Thyroid gland (tissue), 4 donors: ENCODE measurements at places on chromosomes 11 and 22. TPM values are rescaled to one million over a fixed set of nuclear protein-coding genes. Genes with fewer than 3 reads are reported as not detected.
A peak's percentile ranks its signal among the peaks of the same experiment; 100 is the strongest.

The DRD4 gene
- total RNA-seq: 0.88 TPM

The UBQLNL gene
- 2.0 TPM for total RNA-seq

The APOA4 gene
- total RNA-seq: not detected

The VPREB3 gene
- not detected for total RNA-seq

DNA sequence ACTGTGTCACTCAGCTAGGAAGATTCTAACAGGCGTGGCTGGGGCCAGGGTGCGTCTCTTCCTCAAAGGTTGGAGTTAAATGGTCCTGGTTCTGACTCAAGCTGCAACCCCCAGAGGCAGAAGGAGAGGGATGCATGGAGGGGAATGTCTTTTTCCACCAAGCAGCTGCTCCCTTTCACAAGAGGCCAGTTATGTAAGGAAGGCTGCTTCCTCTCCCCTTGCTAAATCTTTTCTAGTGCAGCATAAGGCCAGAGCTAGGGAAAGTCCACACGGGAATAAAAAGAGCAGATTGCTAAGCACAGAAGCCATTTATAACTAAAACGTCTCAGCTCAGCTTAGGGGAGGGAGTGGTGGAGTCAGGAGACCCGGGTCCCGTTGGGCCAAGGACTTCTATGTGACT lies 10.0 kb downstream of the PVALB start:
- DNase-seq: no peak

GRCh38 chr11:304915-305843 lies 2.4 kb upstream of the IFITM2 start:
- DNase-seq: peak; percentile 79

GRCh38 chr11:132809070-132809469 lies 723.2 kb downstream of the OPCML start:
- no peak for DNase-seq

DNA sequence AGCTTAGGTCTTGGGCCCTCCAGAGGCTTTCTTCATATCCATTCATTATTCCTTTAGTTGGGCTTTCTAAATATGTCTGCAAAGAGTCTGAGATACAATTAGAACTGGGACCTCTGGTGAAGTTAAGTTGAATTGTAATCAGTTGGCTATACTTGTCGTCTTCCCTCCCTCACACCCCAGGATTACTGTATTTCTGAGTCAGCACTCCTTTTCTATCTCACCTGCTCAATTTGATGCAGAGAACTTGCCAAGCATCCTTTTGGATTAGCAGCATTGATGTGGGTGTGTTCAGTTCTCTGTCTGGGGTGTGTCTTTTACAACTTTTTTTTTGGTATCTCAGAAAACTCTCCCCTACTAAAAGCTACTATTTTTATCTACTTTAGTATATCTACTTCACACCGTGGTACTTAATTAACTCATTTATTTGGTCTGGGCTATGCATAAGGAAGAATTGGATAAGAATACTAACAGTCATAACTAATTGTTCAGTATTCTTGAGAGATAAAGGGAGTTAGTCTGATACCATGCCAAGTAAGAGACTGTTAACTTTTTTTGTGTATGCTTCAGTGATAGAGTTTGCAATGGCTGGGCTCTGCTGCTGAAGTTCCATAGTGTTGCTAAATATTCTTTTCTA lies 15.1 kb downstream of the CTNND1 start:
- no peak for DNase-seq

DNA sequence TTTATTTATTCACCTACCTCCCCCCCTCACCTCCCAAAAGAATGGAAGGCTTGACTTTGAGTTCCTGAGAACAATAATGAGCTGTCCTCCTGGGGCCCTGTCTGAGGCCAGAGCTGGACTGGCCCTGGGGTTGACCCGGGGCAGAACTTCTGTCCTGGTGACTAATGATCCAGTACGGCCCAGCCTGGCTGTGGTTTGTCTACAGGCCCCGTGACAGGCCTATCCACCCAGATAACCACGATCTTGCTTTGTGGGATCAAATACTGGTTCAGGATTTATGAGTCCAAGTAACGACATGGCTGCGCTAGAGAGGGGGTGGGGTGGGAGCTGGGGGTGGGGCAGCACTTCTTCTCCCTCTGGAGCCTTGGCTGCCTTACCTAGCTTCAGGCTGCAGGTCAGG lies 81.5 kb downstream of the WT1 start:
- no peak for DNase-seq

DNA sequence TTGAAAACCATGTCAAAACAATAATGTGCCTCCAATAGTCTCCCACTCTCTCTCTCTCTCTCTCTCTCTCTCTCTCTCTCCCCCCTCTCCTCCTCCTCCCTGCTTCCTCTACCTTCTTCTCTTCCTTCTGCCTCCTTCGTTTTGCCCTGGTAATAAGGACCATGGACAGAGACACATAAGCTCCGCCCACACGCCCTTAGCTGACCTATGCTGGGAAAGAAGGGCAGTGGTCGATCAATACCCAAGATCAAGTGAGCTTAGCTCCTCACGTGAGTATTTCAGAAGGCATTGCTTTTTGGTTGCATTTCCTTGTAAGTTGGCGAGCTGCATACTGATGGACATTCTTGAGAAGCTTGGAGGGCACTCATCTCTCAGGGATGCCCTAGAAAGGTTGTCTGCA lies 194.8 kb downstream of the MIAT start:
- no peak for DNase-seq

DNA sequence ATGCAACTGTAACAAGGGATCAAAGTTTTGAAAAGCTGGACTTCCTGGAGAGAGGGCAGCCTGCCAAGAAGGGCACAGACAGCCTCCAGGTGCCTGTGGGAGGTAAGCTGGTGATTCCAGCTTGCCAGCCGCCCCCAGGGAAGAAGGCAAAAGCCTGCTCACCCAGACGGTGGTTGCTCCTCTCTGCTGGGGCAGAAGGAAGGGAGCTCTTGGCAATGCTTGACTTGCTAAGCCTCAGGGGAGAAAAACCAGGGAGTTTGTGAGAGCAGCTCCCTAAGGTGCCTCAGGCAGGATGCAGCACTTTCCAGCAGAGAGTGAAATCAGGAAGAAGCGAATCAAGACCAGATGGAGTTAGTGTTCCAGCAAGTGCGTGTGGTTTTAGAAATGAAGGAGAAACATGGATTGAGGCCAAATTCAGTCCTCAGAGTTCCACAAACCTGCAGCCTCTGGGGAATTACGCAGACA lies 553.6 kb downstream of the BUD13 start:
- DNase-seq: peak; percentile 34

DNA sequence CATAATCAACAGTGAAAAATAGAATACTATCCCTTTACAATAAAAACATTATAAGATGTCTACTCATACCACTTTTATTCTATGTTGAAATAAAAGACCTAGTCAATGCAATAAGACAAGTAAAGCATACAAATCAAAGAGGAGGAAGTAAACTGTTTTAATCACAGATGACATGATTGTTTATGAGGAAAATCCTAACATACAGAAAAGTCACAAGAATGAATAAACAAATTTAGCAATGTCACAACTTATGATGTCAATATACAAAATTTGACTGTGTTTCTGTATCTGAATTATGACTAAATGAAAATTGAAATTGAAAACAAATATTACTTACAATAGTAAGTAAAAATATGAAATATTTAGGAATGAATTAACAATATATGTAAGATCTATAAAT lies 221.9 kb upstream of the GRIA4 start:
- no peak for DNase-seq

GRCh38 chr11:45648931-45649330 lies 16.5 kb downstream of the CHST1 start:
- no peak for DNase-seq

GRCh38 chr22:29539105-29539504 lies 14.5 kb downstream of the THOC5 start:
- DNase-seq: no peak

DNA sequence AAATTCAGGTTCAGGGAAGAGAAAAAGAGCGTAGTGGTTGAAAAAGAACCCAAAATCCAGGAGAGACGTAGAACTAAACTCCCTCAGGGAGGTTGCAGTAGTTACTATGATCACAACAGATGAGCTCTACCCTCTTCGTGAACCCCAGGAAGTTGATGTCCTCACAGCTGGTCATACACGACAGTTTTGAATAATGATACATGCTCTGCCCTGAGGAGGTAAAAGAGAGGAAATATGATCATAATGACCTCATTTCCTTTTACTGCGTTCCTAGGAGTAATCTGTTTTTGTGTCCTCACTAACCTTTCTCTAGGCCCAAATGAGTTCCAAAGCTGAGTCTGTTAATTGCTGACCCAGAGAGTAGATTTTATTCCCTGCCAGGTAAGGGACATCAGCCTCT lies 1.3 kb downstream of the PATE2 start:
- no peak for DNase-seq

DNA sequence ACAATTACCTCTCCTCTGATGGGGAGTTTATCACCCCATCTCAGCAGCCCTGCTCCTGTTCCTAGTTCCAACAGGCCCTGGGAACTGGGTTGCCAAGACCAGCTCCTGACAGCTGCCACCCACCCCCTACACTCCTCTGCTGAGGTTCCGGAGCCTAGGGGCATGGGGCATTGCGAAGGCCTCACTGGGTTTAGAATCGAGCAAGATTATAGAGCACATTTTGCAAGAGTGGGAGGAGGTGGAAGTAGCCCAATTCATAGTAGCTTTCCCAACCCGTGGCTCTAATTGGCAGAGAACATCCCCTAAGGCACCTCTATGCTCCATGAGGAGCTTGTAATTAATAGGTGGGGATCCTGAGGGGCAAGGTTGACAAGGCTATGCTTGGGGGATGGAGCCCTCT lies 23.0 kb downstream of the MYEOV start:
- no peak for DNase-seq

DNA sequence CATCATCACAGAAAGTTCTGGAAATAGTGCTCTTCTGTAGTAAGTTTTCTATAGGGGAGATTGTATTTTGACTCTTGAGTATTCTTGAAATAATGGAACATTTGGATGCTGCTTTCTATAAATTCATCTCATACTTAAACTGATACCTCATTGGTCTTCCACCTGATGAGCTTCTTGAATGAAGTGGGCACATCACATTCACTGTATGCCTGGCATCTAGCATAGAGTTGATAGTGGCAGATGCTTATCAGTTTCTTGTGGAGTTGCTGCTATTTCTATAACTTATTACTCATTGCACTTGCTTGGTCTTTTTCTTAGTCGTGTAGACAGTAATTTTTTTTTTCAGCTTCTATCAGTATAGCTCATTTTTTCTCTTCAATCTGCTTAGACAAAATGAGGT lies 5.4 kb downstream of the ATXN10 start:
- DNase-seq: no peak

DNA sequence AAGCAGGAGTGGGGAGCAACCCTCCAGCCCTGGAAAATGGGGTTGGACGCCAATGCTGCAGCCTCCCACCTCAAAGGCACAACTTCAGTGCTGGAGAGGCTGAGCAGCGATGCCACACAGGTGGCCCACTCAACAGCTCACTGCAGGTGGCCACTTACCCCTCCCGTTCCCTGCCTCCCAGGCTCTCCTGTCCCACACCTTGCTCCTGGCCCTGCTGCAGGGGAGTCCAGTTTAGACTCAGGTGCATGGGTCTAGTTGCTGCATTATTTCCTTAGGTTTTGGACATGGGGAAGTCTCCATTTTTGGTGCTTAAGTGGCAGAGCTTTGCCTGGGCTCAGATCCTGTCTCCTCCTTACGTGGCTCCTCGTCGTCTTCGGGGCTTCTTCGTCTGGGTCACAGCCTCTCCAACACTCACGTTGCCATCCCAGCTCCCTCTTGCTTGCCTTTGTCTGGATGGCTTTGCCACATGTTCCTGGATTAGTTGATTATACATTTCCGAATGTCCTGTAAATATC lies 898.3 kb downstream of the BRD1 start:
- no peak for DNase-seq

- no peak for DNase-seq
These were observed at the start of gene OR4D9 for GRCh38 chr11:59510941-59511589. OR4D9 (plus strand) TSS chr11:59511539; CDS start chr11:59514913, 3,374 bp downstream.

- no peak for DNase-seq
These were observed 44.1 kb downstream of the FANCF start for GRCh38 chr11:22581354-22582150.

GRCh38 chr22:27877501-27877900 lies 41.6 kb downstream of the PITPNB start:
- DNase-seq: no peak

DNA sequence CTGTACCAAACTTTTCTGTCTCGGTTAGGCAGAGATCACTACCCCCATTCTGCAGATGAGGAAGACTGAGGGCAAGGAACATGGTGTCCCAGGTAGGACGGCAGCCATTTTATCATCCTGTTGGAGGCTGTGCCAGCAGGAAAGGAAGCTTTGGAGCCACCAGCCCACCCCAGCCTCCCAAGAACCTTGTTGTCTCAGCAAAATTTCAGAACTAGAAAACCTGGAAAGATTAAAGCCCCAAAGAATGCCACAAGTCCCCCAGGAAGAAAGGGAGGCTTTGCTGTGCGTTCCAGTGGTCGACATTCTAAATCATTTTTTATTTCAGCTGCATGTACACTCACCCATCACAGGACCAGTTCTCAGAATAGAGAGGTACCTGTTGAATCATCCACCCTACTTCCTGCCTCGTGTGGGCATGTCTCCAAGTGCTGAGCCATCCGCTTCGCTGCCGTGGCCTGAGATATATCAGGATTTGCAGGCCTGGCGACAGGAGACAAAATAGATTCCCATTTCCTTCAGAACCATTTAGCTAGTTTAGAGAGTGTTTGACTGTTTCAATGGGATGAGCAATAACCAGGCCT lies 13.0 kb upstream of the EIF3D start:
- DNase-seq: no peak
